ENCODE measurements at places on chromosomes 4 and X.
A peak's percentile ranks its signal among the peaks of the same experiment; 100 is the strongest.

DNA sequence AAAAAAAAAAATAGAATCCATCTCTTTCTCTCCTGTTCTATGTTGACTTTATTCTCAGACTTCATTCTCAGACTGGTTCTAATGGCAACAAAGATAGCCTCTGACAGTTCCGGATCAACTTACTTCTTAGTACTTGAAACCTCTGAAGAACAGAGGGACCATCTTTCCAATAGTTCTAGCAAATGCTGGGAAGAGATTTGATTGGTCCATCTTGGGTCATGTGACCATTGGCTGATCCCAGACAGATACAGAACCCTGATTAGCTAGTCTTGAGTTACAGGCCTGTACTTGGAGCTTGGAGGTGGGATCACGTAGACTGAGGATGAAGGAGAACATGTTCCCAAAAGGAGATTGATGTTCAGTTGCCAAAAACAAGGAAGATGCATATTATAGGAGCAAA is 66.9 kb upstream of the STIM2 start:
- no peak for DNase-seq

GRCh38 chr4:114149-114548 is 10.2 kb upstream of the ZNF718 start:
- no peak for DNase-seq

GRCh38 chr4:169854090-169854489 is 96.3 kb upstream of the HPF1 start:
- no peak for DNase-seq

- DNase-seq, result peak; percentile 12
Measured at GRCh38 chrX:13051529-13052172, 7.2 kb upstream of the FAM9C start.

DNA sequence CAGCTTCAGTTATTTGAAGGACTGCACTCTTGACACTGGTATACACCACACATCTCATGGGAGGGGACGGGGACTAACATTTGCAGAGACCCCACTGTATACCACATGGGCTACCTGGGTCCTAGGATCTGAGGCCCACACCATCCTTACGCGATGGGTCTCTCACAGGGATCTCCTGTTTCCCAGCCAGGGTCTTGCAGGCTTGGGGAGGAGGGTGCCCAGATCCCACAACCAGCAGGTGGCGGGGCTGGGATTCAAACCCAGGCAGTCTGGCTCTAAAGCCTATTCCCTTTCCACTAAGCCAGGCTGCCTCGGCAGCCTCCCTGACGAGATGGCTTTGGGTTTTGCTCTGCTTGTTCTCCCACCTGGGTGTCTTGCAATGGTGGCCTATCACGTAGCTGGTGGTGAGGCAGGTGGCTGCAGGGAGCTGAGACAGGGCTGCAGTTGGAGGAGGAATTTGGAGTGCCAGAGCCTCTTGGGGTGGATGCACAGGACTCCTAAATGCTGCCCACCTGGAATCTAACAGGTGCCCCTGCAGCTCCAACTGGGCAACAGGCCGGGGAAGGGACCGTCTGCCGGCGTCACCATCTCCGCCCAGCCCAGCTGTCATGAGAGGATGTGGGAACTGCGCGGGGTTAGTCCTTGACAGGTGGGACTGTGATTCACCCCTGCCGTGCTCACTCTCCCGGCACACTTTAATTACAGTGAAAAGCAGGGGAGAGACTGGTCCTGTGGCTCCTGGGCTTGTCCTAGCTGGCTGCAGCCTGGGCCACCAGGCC is 110.7 kb downstream of the PSAPL1 start:
- no peak for DNase-seq

- no peak for DNase-seq
Measured at GRCh38 chr4:53613428-53613827, 22.1 kb upstream of the LNX1 start.

- DNase-seq, result peak; percentile 54
Measured at GRCh38 chr4:140149846-140150635, 3.9 kb downstream of the MAML3 start.

- no peak for DNase-seq
Measured at GRCh38 chrX:2828959-2829411, 255 bp downstream of the GYG2 start.

DNA sequence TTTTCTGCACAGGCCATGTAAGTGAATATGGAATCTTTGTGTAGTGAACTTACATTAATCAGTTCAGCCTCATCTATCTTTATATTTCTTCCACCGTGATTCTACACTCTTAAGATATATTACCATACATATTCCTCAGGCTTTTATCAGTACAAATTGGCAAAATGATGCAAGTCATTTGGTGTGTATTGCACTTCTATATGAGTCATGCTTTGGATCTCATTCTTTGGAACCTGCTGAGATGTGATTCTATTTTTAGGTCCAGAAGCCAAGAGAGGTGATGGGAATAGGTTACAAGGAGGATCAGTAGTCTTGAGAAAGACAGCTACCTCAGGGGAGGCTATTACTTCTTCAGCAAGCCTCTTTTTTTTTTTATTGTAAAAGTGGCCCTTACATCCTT is 204.4 kb downstream of the ZNF330 start:
- DNase-seq, result no peak

GRCh38 chrX:2427147-2427546 is 73.6 kb downstream of the DHRSX start:
- DNase-seq, result no peak

DNA sequence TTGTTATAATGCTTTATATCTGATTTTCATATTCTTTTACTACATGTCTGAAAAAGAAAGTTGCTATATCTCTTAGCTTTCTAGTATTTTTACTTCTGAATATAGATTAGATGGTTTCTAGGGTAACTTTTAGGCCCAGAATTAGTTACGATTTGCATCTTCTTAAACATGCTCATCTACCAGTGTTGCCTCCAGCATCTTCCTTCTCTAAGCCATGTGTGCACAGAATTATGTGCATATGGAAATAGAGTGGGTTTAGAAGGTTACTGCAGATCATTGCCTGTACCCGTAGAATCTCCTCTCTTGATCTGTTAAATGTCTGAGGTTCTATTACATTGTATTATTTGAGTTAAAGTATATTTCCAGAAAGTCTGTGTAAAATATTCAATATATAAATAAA is 2.5 kb upstream of the TDO2 start:
- no peak for DNase-seq

DNA sequence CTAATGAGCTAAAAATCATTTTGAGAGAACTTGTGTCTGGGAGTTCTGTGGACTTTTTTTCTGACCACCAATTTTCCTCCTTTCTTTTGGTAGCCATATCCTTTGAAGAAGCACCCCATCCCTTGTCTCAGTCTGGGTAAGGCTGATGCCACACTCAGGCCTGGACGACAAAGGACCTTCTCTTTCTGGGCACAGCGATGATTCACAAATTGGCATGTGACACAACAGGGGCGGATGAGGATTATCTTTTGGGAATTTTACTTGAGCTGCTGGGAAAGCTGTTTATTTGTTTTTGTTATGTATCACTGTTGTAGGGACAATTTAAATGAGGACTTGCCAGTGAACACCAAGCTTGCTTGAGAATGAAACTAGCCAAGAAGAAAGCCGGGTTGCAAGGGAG is 233.4 kb upstream of the HAND2 start:
- DNase-seq, result no peak

DNA sequence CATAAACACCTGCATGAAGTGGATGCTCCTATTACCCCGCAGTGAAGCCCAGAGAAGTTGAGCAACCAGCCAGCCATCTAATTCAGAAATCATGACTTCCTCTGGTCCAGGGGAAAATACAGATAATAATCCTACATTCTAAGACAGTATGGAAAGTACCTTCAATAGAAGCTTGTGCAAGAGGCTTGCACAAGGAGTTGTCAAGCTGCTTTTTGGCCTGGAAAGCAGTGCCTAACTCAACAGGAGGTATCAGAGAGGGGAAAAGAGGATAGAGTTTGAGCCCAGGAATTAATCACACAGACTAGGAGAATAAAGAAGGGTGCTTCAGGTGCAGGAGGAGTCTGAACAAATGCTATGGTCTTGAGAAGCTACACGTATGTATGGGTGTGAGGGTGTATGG is 26.7 kb downstream of the TMEM192 start:
- DNase-seq, result no peak

- DNase-seq, result no peak
Measured at GRCh38 chr4:155434366-155434765, 57.6 kb upstream of the MAP9 start.

- DNase-seq, result no peak
Measured at GRCh38 chr4:125461676-125462363, 147.1 kb downstream of the FAT4 start.

DNA sequence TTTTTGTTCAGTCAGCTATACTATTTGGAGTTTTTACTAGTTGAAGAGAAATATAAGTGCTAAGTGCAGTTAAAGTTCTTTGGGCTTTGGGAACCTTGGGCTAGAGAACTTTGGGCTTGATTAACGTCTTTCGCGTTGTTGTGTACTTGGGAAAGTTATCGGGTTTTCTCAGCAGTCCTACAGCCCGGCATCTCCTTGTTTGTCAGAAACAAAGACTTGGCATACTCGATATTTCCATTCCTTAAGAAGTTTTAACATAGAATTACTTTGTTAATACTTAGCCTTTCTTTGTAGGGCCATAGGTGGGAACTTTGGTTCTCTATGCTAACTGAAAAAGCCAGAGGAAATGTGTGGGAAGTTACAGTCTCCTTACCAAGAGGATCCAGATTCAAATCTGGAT is 28.7 kb downstream of the RAPGEF2 start:
- no peak for DNase-seq

DNA sequence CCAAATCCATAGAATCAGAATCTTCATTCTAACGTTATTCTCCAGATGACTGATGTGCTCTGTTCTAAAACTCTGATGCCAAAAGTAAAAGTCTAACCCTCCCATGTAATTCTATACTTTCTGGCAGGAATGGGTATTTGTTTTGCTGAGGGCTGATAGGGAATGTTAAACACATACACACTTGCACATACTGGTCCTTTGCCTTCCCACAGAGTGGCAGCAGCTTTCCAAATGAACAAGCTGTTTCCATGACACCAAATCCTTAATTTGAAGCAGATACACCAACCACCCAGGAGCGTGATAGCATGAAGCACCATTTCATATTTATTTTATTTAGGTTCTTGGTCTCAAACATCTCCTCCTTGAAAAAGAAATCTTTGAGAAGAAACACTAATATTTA is 155.5 kb upstream of the PRDX4 start:
- no peak for DNase-seq

DNA sequence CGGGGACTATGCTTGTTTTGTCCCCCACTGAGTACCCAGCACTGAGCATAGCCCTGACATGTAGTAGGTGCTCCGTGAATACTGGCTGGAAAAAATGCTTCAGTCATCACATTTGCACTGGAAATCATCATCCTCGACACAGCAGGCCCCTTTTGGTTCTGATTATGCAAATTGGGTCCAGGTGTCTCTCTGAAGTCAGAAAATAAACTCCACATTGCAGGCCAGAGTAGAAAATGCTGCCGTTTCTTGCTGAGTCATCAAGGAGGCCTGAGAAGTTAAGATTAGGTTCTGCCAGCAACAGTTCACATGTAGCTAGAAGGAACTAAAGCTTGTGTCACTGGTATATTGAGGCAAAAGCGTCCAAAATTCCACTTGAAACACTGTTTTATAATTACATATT is 15.0 kb upstream of the STK32B start:
- no peak for DNase-seq

DNA sequence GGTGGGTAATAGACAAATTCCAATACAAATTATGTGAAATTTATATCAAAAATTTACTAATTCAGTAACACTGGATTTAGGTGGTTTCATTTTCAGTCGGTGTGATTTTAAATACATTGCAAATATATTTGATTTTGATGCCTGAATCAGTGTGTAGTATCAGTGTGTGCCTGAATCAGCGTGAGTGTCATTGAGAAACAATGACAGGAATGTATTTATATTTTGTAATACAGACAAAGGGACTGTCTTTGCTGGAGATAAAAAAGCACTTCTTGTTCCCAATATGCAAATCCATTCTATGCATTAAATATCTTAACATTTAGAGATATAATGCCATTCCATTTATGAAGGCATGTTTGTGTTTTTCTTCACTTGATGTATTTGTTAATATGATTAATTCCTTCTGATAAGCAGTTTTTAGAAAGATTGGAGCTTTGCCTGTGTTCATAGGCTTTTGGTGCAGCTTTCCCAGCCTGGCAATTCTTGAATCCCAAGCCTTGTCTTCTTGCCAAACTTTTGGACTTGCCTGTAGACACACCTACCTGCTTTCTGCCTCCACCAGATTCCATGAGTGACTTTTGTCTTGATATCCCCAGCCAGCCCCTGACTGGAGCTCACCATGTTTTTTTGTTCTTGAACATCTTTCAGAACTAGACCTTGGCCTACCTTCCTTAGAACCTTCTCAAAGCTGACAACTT is 243.8 kb downstream of the ADGRL3 start:
- no peak for DNase-seq

DNA sequence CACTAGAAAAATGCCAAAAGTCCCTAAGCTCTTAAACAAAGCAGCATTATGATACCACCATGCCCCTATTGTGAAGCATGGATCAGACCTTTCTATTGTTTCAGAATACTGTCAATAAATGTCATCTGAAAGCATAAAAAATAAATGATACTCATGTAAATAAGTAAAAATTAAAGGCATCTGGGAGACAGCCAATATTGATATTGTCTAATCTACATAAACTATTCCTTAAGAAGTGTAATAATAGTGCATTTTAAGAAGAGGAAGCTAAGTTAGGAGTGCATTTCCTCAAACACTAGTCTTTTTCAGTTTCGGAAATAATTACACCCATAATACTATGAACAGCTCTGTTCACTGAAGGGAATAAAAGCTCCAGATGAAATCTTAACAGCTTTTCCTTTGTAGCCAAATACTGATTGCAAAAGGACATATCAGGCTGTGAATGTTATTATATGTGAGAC is 181.6 kb downstream of the SPOCK3 start:
- no peak for DNase-seq

GRCh38 chrX:154140206-154140605 is 3.8 kb upstream of the OPN1LW start:
- DNase-seq, result no peak

DNA sequence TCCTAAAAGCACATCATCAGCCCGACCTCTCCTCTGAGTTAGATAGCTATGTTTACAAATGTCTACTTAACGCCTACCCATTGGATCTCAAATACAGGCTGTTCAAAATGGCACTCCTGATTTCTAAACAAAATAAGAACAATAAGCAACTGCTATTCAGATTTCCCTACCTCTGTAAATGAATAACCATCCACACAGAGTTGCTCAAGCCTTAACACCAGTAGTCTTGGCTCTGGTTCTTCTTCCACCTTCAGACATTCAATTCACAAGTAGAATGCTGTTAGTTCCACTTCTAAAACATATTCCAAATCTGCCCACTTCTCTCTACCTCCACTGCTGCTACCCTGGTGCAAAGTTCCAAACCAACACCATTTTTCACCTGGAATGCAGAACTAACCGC is 27.1 kb upstream of the DCLK2 start:
- no peak for DNase-seq

DNA sequence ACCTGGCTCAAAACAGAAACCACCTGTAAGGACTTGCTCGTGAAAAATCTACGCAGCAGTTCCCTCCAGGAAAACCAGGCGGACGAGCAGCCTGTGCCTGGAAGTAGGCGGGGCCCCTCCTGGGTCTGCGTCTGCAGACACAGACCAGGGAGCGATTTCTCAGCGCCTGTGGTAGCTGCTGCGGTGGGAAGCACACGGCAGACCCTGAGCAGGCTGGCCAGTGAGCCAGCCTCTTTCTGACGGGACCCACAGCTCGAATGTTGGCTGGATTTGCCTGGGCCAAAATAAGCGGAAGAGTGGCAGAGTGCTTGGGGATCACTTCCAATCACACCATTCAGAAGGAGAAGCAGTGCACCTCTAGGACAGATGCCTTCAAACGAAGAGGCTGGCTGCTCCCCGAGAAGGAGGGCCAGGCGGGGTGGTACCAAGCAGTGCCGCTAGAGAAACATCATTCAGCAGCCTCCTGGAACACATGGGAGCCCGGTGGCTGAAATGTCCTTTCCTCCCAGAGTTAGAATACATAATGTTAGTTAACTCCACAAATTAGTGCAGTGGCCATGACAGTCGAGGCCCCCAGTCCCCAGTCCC is 85.9 kb downstream of the GATB start:
- DNase-seq, result no peak

Data from activated CD4-positive, alpha-beta T cell treated with anti-CD3 and anti-CD28 coated beads for 1 hour (primary cell).